ENCODE measurements at places on chromosomes 2 and 18.

- no peak for DNase-seq
Measured at GRCh38 chr2:42949125-42949524, 156.7 kb upstream of the HAAO start.

DNA sequence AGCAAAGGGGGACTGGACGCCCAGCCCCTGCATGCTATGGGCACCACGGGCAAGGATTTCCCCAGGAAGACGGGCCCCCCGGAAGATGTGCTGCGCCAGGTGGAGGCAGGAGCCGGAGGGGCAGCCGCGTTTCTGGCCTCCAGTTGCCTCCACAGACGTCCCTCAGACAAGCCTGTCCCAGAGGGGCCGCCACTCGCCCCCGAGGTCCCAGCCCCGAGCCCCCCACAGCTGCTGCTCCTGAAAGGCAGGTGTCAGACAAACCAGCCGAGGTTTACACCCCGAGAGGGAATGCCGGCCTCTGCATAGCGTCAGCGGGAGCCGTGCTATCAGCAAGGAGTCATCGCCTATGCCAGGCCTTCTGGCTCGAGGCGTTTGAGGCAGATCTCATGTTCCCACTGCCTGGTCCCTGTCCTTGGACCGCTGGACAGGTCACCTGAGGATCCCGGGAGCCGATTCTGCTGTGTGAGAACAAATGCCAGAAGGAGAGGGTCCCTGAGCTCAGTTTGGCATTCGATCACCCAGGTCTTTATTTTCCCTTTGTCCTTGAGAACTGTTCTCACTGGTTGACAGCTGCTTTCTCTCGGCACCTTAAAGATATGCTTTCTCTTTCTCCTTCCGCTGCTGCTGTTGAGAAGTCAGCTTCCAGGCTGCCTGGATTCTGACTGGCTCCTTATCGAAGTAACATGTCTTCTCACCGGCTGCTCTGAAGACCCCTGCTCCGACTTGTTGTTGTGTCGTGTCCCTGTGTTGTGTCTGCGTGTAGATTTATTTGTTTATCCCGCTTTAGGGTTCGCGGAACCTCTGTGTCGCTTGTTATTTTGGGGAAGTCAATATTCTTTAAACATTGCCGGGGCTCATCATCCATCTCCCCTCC lies 20.6 kb downstream of the CROCC2 start:
- DNase-seq, result no peak

DNA sequence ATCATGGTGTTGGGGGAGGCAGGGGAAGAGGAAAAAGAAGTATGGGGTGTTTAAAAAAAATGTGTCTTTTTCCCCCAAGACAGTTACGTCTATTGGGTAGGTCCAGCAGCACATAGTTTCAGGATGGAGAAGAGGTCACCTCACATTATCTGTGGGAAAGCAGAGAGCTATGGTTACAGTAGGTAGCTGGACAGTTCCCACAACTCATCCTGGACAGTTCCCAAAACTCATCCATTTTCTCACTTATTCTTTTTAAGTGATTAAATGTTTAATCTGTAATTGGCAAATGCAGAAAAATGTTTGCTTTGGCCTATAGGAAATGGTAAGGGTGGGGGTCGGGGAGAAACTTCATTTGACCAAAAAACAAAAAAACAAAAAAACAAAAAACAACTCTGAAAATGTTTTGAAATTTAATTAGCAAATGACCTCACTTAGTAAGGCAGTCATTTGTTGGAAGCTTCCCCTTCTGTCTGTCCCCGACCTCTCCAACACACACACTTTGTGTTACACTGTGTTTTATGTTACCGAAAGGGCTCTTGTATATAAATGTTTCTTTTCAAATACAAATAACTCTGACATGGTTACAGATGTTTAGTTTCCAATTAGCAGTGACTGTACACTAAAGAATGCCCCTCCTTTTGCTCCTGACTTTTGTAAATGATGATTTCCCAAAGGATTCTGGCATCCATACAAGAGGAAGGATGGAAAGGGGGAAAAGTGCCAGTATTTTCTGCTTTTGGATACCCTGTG lies 173.3 kb upstream of the ZFP36L2 start:
- no peak for DNase-seq

GRCh38 chr2:112758711-112759110 lies 5.7 kb downstream of the CKAP2L start:
- no peak for DNase-seq

GRCh38 chr18:61282926-61283325 lies 50.3 kb upstream of the CDH20 start:
- DNase-seq, result no peak

DNA sequence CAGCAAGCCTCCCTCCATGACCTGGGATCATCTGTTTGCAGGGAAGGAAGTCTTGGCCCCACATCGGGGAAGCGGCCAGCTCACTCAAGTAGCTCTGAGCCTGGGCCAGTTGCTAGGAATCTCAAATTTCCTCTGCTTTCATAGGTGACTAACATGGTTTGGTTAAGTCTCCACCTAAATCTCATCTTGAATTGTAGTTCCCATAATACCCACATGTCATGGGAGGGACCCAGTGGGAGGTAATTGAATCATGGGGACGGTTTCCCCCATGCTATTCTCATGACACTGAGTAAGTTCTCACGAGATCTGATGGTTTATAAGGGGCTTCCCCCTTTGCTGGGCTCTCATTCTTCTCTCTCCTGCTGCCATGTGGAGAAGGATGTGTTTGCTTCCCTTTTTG lies 75.2 kb downstream of the LBH start:
- DNase-seq, result no peak

DNA sequence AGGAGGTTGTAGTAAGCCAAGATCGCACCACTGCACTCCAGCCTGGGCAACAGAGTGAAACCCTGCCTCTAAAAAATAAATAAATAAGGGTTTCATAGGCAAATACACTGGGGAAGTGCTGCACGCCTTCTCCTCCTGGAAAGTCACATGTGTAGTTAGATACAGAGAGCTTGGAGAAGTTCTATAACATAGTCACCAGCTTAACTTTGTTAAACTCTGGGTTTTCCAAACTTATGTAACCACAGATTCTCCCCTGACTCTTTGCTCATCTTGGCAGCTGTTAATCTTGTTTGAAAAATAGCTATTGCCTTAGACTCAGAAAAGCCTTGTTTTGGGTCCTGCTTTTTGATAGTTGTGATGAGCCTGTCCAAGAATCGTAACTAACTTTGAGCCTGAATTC lies 25.2 kb downstream of the KIAA2012 start:
- no peak for DNase-seq

- no peak for DNase-seq
Measured at GRCh38 chr2:174798801-174799200, 34.5 kb upstream of the CHRNA1 start.

- DNase-seq, result no peak
Measured at GRCh38 chr2:27079233-27080139, 1.1 kb downstream of the EMILIN1 start.

GRCh38 chr2:221741496-221742211 lies 169.6 kb upstream of the EPHA4 start:
- DNase-seq, result no peak

- no peak for DNase-seq
Measured at GRCh38 chr2:217113491-217113890, 253.6 kb upstream of the TNP1 start.

DNA sequence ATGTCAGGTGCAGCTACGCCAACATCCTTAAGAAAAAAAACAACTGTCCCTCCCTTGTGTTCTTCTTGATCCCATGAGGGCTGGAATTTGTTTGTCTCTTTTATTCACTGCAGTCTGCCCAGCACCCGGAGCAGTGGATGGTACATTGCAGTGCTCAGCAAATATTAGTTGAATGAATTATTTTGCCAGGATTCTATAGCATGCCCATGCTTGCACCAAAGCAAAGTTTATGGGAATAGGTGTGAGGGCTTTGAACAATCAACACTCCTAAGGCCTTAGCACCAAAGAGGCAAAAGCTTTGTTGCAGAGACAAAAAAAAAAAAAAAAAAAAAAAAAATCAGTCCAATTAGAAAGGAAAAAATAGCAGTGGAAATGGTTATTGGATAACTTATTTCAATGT lies 28.7 kb upstream of the DCC start:
- no peak for DNase-seq

- peak; percentile 34 for DNase-seq
Measured at GRCh38 chr2:206915121-206915520, 24.2 kb upstream of the CPO start.

DNA sequence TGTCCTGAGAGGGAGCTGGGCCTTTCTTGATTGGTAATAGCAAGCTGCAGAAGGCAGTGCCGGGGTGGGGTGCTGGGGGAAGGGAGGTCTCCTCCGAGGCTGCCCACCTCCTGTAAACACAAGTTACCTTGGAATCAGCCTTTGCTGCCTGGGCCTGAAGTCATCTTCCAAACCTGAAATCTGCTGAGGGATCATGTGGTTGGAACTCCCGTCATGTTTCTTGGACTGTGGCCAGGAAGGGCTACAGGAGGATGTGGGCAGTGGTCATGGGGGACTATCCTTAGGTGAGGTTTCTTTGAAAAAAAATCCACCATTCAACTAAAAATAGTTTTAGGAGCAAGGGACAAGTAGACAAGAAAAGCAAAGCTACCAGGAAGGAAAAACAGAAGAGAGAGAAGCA lies 74.2 kb downstream of the CDK15 start:
- DNase-seq, result no peak

DNA sequence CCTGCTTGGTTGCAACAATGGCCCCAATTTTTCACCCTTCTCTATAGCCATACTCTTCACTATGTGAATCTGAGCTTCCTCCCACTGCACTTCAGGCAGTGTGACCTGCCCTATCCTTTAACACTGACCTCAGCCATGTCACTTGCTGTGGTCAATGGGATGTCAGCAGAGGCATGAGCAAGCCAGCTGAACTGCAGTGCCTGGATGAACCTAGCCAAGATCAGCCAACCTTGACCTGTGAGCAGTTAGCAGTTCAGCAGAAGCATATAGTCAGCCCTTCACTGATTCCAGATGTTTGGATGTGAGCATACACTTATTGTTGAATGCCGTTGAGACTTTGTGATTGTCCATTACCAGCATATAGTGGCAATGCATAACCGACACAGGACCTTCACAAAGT lies 63.4 kb upstream of the BOD1L2 start:
- DNase-seq, result no peak

DNA sequence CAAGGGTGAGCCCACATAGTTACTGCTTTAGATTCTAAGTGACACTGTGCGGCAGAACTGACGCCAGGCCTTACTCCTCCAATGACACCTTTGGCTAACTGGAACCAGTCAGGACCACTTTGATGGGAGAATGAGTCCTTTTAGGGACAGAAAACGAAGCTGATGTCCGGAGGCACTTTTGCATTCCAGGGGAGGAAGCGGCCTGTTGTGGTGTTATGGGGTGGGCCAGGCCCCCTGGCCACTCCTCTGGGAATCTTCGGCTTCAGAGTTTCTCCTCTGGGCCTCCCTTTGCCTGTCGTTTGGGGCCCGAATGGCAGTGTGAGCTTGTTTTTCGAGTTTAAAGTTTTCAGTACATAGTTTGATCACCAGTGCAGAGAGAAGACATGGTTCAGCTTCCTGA lies 65.9 kb downstream of the MBP start:
- no peak for DNase-seq

DNA sequence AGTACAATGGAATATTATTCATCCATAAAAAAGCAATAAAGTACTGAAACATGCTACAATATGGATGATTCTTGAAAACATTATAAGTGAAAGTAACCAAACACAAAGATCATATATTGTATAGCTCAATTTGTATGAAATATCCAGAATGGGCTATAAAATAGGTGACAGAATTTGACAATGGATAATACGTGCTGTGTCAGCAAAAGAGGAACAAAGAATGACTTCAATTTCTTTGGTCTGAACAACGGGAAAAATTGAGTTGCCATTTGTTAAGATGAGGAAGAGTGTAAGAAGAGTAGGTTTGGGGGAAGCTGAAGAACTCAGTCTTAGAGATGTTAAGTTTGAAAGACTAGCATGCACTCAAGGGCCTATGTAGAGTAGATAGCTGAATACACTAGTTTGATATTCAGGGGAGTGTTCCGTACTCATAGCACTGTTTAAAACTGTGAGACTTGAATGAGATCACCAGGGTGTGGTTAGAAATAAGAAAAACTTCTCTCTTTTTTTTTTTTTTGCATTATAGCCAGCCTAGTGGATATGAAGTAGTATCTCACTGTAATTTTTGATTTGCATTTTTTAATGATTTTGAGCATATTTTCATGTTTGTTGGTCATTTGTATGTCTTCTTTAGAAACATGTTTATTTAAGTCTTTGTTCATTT lies 213.6 kb downstream of the NR4A2 start:
- no peak for DNase-seq

GRCh38 chr18:39801010-39801409 lies 2154.0 kb upstream of the PIK3C3 start:
- no peak for DNase-seq

DNA sequence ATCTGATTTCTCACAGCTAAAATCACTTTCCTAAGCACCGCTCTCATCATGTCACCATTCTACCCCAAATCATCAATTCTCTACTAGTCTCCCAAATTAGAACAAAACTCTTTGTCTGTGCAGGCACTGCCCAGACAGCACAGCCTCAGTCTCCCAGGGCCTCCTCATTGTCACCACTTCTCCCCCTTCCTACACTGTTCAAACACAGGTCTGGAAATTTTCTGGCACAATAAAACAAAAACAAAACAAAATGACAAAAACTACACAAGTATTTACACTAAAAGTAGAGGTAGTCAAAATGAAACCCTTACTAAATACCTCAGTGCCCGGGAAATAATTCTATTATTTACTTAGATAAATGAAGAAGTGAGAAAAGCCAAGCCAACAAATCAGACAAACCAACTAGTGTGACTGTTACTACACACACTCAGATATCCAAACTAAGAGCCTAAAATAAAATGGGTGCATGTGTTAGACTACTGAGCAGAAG lies 156.2 kb upstream of the DNMT3A start:
- no peak for DNase-seq

- no peak for DNase-seq
Measured at GRCh38 chr2:169637620-169638019, 53.5 kb downstream of the PPIG start.

DNA sequence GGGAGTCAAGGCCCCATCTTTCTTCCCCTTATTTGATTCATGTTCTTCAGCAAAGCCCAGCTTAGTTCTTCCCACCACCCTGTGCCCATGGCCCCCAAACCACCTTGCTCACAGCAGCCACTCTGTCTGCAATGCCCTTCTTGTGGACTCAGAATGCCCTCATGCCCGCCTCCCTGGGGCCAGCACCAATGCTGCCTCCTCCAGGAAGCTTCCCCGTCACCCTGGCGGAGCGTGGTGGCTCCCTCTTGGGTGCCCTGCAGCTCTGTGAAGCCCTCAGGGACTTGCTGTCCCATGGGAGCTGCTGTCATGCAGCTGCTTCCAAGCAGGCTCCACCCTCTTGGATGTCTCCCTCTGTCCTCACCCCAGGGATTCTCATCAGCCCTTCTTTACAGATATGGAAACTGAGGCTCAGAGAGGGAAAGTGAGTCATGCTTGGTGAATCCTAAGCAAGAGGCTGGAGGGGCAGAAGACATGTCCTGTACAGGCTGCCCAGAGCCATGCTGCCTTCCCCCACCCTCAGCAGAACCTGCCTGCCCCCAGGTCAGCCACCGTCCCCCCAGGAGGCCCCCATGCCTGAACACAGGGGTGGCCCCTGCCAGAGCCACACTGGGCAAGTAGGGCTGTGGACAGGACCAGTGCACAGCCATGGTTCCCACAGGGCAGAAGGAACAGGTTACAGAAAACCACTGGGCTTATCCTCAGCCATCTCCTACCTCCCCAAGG lies 11.8 kb upstream of the DUSP2 start:
- DNase-seq, result no peak

GRCh38 chr2:177501186-177501585 lies 108.6 kb downstream of the AGPS start:
- DNase-seq, result no peak

GRCh38 chr2:24559473-24560113 lies 68.5 kb downstream of the NCOA1 start:
- DNase-seq, result peak; percentile 81

- no peak for DNase-seq
Measured at GRCh38 chr18:76491776-76492668, 3.0 kb downstream of the ZNF516 start.
